ENCODE measurements at places on chromosomes 11 and 22.
A peak's percentile ranks its signal among the peaks of the same experiment; 100 is the strongest.

DNA sequence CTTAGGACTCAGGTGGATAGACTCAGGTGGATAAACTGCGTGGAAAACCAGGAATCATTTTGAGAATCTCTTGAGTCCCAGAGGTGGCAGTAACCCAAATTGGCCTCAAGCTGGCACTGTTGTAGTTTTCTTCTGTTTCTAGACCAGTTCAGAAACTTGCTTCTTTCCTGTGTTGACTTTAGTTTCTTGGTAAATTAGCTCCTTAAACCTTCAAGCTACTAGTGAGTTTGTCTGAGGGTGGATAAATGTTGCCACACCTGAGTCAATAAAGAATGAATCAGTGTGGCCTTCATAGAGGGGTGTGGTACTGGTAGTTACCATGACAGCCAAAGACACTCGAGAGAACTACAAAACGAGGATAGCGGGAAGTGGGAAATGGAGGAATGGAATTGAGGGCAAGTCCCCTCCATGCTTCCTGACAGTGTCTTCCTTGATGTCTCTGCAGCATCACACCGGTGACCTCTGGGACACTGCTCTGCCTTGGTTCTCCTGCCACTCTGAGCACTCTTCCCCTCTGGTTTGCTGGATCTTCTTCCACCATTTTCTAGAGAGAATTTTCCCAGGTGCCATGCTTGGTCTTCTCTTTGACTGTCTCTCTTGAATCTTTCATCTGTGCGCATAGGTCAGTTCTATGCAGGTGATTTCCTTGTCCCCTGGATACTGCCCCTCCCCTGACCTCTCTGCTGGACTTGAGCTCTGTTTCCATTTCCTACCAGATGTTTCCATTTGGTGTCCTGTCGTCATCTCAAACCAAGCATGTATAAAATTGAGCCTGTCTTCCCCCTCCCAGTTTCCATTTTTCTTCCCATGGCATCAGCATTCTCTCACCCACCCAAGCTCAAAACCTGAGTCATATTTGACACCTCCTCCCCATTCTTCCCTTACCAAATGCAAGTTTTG is 7.2 kb downstream of the POLD4 start:
- peak; percentile 65 for DNase-seq

- no peak for DNase-seq
These were observed 1.4 kb downstream of the POU2AF2 start for GRCh38 chr11:111246956-111247355.

DNA sequence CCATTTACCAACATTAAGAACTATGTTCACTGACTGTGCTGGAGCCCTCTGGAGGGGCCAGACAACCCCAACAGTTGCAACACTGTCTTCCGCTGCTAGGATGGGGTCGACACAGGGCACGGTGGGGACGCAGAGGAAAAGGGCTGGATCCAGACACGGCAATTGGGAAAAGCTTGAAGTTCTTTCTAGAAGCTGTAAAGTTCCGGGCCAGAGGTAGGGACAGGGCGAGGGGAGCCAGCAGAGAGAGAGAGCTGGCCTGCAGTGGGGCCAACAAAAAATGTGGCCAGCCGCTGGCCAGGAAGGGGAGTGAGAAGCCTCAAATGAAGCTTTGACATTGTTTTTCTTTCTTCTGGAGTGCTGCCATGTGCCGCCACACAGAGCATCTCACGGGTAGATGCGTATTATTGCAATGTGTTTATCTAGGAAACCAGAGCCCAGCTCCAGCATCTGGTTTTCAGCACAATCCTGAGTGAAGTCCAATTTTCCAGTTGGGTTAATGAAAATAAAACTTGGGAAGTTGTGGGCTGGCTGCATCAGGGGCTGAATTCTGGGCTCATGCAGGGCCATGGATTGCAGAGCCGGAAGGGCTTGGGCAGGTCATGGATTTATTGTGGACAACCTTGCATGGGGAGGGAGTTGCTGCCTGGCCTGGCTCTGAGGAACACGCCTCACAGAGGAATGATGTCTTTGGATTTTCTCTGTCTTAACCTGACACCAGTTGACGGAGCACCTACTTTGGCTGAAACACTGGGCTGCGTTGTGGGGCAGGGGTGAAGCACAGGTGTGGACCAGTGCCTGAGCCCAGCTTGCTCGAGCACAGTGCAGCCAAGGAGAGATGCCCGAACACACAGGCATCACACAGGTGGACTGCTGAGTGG is 67.6 kb upstream of the AMPD3 start:
- DNase-seq = peak; percentile 33

DNA sequence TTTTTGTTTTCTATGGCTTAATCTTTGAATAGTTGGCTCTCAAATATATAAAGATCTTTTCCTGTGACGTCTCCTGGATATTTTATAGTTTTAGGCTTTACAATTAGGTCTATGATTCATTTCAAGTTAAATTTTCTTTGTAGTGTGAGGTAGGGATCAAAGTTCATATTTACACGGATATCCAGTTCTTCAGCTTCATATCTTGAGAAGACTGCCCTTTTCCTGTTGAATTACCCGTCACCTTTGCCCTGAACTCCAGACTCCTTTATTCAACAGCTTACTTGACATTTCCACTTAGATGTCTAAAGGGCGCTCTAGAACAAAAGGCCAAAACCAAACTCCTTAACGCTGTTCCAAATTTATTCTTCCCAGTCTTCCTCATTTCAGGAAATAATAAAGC is 51.7 kb downstream of the TTC17 start:
- no peak for DNase-seq

- no peak for DNase-seq
These were observed 158.5 kb downstream of the WNT11 start for GRCh38 chr11:76047766-76048165.

- DNase-seq = no peak
These were observed 942.3 kb downstream of the NTM start for GRCh38 chr11:132312701-132313111.

- DNase-seq = no peak
These were observed 171.1 kb downstream of the TENM4 start for GRCh38 chr11:79269611-79270307.

DNA sequence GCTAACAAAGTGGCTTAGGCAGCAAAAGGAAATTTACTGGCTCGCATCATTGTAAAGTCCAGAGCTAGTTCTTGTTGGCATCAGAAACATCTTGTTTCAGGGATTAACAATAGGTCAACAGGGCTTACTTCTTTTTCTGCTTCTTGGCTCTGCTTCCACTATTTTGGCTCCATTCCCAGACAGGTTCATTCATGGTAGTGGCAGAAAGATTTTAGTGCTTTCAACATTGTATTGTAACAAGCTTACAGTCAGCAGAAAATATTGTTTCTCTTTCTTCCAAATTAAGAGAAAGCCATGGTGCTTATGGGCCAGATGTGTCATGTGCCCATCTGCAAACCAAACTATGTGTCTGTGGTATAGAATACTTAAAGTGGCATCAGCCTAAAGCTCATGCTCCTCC is 315.6 kb downstream of the RAB38 start:
- DNase-seq = no peak

GRCh38 chr11:92702805-92703448 is 266.5 kb upstream of the MTNR1B start:
- DNase-seq = no peak

- DNase-seq = no peak
These were observed 16.3 kb downstream of the DGKZ start for GRCh38 chr11:46363455-46364005.

DNA sequence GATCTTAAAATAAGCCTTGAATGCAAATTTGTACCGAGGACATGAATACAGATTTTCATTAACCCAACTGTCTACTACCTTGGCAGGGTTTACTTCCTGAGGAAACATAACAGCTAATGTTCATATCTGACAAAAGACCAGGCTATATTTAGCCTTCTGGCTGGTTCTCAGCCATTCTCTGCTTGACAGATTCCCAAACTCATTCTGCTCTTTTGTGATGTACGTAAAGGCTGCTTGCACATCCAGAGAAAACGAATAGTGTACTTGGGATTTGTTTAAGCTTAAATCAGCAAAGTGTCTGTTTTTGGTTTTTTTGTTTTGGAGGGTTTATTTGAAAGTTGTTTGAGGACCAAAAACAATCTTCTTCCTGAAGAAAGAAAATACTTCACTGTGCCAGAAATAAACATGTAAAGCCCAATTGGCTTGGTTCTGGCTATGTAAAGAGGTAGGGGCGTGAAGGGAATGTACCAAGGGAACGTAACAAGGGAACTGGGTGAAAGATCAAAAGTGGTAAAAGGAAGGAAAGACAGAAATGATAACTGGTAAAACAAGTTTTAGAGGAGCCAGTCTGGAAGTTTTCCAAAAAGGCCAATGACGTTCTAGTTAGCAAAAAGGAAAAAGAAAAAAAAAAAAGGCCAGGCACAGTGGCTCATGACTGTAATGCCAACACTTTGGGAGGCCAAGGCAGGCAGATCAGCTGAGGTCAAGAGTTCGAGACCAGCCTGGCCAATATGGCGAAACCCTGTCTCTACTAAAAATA is 21.4 kb upstream of the CRTAM start:
- peak; percentile 28 for DNase-seq

DNA sequence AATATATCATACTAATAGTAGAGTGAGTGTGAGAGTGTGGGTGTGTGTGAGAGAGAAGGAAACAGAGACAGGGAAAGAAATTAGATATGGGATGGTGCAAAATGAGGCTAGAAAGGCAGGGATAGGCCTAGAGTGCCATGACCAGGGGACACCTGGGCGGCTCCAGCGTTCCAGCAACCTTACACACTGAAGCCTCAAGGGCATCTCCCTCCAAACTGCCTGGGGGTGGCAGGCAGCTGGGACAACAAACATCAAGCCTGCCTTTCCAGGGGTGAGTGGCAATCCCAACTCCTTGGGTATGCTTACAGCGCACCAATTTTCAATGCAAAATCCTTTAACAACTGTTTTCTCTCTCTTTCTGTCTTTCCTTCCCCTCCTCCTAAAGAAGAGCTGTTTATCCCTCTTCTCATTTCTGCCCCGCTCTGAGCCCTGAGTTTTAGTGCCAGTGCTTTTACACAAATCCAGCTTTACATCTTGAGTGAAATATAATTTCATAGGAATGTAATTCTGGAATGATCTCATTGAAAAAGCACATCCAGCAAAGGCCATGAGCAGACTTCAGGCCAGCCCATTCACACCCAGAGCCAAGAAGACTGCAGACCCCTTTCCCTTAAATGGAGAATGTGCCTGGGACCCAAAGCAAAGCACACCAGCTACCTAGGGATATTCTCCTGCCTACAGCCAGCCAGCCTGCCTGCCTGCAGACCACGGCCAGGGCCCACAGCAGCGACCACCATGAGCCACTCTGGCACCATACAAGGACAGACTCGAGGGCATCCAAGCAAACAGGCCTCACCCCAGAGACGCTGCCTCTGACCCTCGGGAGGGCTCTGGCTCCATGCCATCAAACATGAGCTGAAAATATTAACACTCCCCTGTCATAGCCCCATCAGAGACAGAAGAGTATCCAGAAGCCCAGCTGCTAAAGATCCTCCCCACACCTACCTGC is 90.3 kb downstream of the RPL27A start:
- no peak for DNase-seq

DNA sequence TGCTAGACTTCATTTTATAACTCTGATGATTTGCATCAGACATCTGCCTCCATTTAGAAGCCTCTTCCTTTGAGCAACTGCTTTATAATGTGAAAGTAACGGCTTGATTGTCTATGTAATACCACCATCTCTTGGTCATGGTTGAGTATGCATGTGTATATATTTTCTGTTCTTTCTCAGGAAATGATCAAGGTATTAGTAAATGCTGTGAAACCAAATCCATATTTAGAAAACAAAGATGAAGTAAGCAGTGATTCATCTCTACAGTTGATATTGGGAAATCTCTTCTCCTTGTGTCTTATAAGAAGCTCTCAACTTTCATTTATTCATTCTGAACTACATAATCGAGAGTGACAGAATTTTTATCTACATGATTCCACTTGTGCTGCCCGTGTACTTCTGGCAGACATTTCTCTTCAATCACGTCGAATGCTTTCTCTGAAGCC is 104.6 kb upstream of the ANO3 start:
- DNase-seq = no peak

- DNase-seq = no peak
These were observed 37.0 kb downstream of the OSBP2 start for GRCh38 chr22:30731658-30732057.

DNA sequence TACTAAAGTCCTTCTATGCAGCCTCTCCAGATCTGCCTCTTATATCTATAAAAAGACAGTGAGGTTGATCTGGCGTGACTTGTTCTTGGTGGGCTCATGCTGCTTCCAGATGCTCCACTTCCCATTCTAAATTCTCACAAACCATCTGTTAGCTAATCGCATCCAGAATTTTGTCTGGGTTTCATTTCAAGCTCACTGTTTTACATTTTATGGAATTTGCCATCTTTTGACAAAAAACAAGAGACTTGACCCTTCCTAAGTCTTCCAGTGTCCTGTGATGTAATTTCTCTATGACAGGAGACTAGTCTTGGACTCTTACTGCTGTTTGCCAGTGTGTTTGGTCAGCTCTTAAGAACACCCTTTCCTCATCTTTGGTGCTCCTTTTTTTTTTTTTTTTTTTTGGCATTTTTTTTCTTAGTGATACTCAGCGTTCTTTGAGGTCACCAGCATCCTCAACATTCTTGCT is 23.0 kb downstream of the CRKL start:
- DNase-seq = no peak

DNA sequence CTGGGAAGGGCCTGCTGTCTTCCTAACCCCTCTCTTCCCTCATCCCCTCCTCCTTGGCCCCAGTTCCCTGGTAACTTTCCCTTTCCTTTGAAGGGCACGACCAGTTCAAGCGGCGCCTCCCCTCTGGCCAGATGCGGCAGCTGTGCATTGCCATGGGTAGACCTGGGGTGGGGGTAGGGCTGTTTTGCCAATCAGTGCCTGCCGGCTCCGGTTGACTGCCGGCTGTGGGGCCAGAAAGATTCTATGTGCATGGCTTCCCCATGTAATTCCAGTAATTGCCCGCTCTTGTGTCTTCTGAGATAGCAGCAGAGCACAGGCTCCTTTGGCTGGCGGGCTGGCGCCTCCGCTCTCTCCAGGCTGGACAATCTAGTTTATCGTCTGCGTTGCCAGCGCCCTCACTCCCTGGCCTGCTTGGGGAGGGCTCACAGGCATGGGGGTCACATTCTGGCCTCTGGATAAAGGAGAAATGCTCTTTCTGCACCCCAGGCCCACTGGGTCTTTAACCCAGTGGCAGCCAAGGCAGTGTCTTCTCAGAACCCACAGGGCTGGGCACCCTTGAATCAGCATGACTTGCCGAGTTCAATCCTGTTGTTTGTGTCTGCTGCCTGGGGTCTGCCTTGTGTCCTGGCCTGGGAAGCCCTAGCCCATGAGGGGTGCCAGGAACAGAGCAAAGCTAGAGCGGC is 9.4 kb downstream of the SIDT2 start:
- peak; percentile 43 for DNase-seq

GRCh38 chr11:67312187-67313021 is 9.1 kb downstream of the SSH3 start:
- DNase-seq = peak; percentile 47

DNA sequence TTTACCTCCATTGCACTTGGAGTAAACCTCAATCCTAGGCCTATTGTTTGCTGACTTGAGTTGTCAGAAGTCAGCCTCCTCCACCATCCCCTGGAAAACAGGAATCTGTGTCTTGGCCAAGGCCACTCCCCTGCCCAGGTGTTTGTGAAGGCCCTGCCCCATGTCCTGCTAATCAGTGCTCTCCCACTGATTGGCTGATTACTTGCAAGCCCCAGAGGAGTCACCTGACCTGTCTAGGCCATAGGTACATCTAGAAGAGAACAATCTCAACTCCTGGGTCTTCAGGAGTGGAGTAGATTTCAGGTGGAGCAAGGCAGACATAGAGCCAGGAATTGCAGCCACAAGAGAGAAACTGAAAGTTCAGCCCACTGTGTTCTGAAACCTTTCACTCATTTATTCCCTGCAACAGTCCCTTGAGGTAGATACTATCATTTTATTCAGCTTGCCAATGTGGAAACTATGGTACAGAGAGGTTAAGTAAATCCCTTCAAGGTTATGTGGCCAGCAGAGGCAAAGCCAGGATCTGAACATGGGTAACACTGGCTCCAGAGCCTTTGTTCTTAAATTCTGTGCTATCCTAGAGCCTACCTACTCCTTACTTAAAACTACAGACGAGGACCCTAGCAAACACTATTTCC is 10.4 kb downstream of the OAF start:
- peak; percentile 70 for DNase-seq
